T47D (cell line): ENCODE measurements at places on chromosomes 4 and X.

- peak; percentile 4 for DNase-seq
Measured at GRCh38 chr4:41287005-41287404, 30.3 kb downstream of the UCHL1 start.

DNA sequence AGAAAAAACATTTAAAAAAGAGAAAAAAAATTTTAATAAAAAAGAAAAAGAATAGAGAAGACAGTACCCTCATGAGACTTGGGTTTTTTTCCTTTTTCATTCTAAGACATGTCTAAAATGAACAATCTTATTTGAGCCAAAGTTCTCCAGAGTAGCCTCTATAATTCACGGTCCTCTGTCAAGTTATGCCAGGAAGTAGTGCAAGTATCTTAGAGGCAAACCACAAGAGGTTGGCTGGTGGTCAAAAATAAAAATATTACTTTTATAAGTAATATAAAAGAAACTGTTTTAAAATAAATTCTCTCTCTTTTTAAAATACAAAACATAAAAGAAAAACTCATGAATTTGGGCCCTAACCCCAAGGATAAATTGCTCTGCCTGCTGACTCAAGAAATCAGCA is 26.5 kb downstream of the HNRNPDL start:
- no peak for DNase-seq

DNA sequence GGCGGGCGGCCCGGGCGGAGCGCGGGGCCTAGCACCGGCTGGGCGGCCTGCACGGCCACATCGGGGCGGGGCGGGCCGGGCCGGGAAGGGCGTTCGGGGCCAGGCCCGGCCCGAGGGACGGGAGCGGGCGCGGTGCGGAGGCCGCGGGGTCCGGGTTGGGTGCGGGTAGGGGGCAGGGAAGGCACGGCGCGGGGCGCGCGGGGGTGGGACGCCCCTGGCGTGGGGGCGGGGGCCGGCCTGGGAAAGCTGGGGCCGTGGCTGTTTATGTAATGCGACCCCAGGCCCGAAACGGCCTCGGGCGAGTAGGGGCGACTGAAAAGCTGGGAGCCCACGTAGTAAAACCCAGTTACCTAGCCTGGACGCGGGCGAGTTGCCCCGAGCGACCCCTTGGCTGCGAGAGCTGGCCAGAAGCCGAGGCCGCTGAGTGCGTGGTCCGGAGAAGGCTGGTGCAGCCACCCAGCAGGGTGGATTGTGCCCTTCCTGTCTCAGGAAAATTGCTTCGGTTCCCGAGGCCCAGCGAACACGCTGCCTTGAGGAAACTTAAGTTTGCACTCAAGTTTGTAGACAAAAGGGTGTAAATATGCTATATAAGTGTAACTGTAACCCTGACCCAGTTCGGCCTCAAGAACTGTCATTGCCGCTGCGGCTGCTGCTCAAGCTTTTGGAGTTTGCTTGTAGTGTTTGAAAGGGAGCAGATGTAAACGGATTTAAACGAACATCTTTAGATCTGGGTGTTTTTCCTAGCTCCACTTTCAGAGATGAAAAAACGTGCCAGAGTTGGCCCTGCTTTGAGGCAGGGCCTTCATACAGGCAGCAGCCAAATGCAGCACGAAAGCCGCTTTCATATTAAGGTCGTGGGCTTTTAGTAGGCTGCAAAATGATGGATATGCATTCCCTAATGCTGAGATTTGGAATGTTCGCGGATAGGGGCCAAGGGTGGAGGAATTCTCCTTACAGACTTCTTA is 674 bp downstream of the SEC24B start:
- no peak for DNase-seq

GRCh38 chrX:95059909-95060308 is 1385.9 kb downstream of the FAM133A start:
- no peak for DNase-seq

DNA sequence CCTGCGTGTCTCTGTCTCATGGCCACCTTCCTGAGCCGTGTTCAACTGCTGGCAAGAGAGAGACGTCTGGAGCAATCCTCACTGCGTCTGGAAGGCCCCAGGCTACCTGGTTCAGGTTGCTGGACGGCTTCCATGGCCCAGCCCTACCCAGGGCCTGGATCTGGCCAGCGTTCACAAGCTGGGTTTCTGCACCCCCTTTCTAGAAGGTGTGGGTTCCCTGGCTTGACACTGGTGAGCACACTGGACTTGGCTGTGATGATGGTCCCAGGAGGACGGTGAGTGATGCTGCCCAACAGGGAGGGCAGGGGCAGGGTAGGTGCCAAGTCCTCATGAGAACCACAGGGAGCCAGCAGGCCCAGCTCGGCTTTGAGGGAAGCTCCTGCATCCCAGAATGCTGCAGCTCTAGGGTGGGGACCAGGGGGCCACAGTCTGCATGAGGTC is 63.4 kb downstream of the HTRA3 start:
- DNase-seq = no peak

GRCh38 chr4:146381263-146381872 is 140.4 kb downstream of the SLC10A7 start:
- DNase-seq = no peak

- no peak for DNase-seq
Measured at GRCh38 chr4:128163177-128164117, 102.3 kb downstream of the LARP1B start.

DNA sequence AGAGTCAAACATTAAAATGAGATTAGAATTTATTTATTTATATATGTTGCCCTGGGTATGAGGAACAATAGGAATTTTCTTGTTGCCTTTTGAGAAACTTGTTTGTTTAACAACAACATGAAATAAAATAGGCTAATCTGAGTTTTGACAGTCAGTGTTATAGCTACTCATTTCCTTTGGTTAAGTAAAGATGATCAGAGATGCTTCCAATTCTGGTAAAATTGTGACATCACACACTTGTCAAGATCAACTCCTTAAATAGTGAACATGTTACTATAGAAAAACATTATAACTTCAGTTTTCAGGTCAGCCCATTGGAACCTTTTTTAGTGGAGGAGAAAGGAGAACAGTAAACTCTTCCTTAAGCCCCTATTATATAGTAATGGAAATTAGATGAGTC is 136.1 kb downstream of the STIM2 start:
- DNase-seq = no peak

DNA sequence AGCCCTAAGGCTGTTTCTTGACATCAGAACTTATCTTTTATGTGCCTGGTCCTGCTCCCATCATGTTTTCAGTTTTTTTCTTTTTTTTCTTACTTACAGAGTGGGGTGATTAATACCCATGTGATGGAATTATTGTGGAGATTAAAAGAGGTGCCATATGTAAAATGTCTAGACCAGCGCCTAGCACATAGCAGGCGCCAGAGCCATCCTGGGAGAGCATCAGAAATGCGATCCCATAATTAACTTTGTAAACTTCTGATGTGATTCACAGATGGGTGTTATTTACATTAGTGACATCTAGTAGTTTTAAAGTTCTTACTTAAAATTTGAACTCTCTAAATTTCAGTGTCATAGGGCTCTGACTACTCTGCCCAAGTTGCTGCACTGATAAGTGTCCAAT is 66.2 kb upstream of the PGRMC2 start:
- DNase-seq = no peak

DNA sequence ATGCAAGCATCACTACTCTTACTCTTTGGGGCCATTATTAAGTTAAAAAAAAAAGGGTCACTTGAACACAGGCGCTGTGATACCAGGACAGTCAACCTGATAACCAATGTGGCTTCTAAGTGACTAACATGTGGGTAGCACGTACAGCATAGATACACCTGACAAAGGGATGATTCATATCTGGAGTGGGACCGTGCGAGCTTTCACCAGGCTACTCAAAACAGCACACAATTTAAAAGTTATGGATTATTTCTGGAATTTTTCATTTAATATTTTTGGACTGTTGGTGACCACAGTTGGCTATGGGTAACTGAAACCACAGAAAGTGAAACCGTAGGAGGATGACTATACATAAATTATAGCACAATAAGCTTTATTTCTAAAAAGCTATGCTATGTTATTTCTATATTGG is 113.8 kb upstream of the STIM2 start:
- DNase-seq = no peak

DNA sequence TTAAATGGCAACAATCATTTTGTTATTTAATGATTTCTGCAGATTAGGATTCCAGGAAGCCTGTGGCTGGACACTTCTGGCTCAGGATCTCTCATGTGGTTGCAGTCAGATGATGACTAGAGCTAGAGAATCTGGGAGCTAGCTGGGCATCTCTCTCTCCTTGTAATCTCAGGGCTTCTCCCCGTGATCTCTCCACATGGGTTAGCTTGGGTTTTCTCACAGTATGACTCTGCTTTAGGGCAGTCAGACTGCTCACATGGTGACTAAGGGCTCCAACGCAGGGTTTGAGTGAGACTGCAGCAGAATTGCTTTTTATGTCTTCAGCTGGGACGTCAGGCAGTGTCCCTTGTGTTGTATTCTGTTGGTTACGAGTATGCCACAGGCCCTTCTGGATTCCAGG is 361.4 kb downstream of the CBLL2 start:
- DNase-seq = no peak

DNA sequence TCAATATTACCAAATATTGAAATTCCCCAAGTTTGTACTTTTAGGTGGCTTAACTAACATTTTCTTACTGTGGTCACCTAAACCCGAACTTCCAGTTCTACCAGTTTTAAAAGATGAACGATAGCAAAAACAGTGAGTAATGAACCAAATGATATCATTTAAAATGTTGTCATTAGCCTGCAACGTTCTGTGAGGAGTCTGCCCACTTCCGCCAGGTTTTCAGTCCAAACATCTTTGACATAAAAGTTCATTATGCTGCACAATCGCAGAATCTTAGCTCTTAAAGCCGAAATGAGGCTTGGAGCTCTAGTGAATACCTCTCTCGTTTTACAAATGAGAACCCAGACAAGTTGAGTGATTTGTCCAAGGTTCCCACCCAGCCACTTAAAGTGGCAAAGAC is 762 bp downstream of the PIGA start:
- peak; percentile 19 for DNase-seq

- no peak for DNase-seq
Measured at GRCh38 chr4:107853444-107854355, 29.0 kb downstream of the SGMS2 start.

DNA sequence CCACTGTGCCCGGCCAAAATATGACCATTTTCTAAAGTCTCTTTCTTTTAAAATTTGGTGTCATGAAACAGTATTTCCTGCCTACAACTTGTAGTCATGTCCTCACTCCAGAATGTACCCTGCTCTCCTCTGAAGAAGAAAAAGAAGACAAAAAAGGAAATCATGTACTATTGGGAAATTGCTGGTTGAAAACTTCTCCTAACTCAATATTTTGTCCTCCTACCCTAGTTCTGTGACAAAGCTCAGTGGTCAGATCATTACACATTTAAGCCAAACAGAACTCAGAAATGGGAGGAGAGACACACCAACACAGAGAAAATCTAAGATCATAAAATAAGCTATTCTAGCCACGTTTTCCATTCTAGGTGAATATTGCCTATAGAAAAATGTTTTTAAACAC is 127.7 kb downstream of the IRF2 start:
- no peak for DNase-seq

DNA sequence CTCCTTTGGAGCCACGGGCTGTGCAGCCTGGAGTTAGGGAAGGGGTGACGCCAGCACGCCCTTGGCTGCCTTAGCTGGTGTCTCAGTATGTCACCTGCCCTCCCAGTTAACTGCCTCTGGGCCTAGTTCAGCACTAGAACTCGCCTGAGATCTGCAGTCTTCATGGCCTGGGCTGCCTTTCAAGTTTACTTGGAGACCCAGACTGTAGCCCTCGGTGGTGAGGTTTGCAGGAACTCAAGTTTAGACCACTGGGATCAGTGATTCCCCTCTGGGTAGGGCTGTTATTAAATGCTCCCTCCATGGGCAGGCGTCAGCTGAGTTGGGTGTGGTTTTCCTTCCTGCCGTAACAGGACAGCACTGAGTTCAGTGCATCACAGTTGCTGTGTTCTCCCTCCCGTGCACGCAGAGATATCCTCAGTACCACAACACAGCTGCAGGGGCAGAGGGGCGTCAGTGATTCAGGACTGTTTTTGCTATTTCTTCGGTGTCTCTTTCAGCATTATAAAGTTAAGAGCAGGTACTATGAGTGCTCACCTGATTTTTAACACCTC is 30.5 kb downstream of the PLAC8 start:
- DNase-seq = no peak

DNA sequence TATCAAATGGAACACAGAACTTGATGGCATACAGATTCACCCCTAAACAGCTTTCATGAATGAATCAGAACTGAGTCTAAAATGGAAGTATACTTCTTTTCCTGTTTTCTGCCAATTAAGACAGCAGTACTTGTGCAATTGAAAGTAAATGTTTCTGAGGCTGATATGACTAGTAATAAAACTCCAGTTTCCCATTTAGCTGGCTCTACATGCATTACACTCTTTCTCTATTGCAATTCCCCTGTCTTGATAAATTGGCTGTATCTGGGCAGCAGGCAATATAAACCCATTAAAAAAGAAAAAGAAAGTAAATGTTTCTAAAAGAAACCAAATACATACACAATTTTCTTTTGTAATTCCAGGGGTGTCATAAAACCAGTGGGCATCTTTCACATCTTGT is 4.6 kb downstream of the NOA1 start:
- DNase-seq = no peak

DNA sequence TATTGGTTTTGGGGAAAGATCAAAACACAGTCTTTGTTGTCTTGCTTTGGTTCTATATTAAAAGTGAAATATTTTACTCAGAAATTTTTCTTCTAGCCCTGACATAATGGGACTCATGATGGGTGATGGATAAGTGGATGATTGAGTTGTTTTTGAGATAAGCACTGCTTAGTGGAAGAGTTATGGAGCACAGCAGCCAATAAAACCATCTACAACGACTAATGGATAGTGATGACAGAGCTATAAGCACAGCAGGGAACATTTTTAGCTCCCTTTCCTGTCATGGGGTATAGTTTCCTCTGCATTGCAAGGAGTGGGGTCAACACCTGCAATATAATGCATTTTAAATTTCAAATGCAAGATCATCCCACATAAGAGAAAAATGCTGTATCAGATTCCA is 812.4 kb downstream of the STPG2 start:
- no peak for DNase-seq

DNA sequence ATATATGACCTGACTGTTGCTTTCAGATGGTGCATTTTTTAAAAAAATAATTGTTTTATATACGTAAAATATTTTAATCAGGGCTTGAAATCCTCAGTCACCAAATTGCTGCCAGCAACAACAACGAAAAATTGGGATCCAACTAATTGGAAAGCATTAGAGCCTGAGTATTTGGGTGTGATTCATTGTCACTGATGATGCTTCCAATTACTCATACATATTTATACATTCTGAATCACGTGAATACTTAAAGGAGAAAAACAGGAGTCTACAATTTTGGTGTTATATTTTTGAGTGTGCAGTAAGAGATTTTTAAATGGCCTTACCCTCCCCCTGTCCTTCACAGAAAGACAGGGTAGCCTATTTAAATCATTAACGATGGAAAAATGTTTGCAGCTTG is 765.6 kb upstream of the TENM3 start:
- DNase-seq = no peak

GRCh38 chr4:132683957-132684356 is 465.1 kb upstream of the PCDH10 start:
- no peak for DNase-seq

GRCh38 chr4:99586797-99587196 is 12.2 kb downstream of the MTTP start:
- DNase-seq = no peak

GRCh38 chrX:153521034-153521433 is 3.6 kb downstream of the ATP2B3 start:
- no peak for DNase-seq
